ENCODE measurements at places on chromosomes 6 and 20.

- no peak for DNase-seq
Measured at GRCh38 chr6:24901698-24902328, 33.9 kb downstream of the RIPOR2 start.

- DNase-seq: no peak
Measured at GRCh38 chr20:52340036-52340634, 148.6 kb upstream of the ZFP64 start.

DNA sequence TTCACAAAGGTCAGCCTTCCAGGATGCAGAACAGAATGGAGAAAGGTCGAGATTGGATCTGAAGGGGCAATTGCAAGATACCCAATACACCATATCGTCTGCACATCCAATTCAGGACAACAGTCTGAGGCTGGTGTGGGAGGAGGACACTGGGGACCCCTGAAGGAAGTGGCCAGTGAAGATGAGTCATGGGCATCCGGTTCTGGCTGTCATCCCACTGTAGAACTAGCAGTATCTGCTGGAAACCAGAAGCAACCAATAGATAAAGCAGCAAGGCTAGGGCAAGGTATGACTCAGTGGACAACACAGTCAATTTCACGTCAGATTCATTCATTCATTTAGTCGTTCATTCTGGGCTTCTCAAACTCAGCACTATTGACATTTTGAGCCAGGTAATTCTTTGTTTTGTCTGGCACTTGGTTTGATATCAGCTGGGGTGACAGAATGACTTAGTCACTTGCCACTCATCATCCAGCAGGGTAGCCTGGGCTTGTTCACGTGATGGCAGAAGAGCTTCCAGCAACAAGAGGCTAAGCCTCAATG is 30.3 kb upstream of the SHLD1 start:
- no peak for DNase-seq

DNA sequence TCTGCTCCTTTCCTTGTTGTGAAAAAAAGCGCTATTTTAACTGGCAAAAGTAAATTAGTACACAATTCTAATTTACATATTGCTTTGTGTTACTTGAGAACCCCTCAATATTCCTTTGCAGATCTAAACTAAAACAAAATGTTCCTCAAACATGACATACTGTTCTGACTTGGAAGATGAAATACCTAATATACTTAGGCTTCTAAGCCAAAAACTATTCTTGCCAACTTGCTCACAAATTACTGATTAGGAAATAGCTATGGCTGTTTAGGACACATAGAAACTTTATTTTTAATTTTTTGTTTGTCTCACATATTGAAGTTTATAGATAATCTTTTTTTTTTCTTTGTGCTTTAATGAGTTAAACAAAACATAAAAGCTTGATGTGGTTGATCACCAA is 542.2 kb downstream of the GRIK2 start:
- DNase-seq: no peak

- DNase-seq: no peak
Measured at GRCh38 chr6:6645261-6645917, 56.9 kb downstream of the LY86 start.

DNA sequence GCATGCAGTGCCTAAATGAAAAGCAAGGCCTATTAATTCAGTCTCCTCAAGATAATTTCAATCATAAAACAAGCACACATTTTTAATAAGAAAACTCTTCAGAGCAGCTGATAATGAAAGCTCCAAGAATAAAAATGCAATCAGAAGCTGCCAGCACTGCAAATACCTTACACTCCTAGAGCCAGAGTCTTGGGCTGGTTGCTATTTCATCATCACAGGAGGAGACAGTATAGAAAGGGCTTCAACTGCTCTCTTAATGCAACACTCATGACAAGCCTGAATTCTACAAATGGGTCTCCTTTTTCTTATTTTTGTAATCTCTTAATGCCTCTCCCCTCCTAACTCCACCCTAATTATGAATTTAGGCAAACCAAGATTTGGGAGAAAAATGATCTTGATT is 11.2 kb upstream of the MC3R start:
- DNase-seq: no peak

DNA sequence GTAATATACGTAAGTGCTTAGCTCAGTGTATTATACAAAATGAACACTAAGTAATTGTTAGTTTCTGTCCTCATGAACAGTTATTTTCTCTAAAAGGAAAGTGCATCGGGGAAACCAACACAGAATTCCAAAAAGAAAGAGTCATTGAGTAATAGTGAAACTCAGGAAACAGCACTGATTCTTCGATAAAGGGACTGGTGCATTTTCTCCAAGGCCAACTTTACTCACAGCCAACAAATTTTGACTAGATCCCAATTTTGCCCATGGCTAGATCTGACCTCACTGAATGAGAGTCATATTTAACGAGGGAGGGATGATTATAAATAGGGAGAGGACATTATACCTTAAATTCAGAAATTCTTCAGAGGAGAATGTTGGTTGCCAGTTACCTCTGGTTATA is 390.9 kb upstream of the NRSN1 start:
- no peak for DNase-seq

GRCh38 chr6:27662769-27663168 is 189.9 kb upstream of the ZNF184 start:
- DNase-seq: no peak
